ENCODE measurements at places on chromosomes 3 and 15. TPM values are rescaled to one million over a fixed set of nuclear protein-coding genes. Genes with fewer than 3 reads are reported as not detected.

BMF gene
- total RNA-seq: 10.3 TPM

GABRB3 gene
- 0.19 TPM for total RNA-seq

STAC gene
- total RNA-seq: not detected

GOLGA6L22 gene
- total RNA-seq: not detected

CACNA2D3 gene
- total RNA-seq: not detected

GOLGA8A gene
- total RNA-seq: 38.7 TPM

KNL1 gene
- total RNA-seq: 32.7 TPM

SEC22C gene
- 45.9 TPM for total RNA-seq

GPR62 gene
- total RNA-seq: not detected

MAGEL2 gene
- not detected for total RNA-seq

MEGF11 gene
- 0.05 TPM for total RNA-seq

NIT2 gene
- total RNA-seq: 69.1 TPM

RTP1 gene
- not detected for total RNA-seq

FAM174B gene
- total RNA-seq: 5.5 TPM

RBPMS2 gene
- total RNA-seq: not detected

SCN11A gene
- 0.05 TPM for total RNA-seq

ANKRD63 gene
- total RNA-seq: not detected

TFG gene
- 45.6 TPM for total RNA-seq

ZNF860 gene
- total RNA-seq: 0.07 TPM

B3GNT5 gene
- 18.8 TPM for total RNA-seq

ATG7 gene
- total RNA-seq: 25.9 TPM

PP2D1 gene
- total RNA-seq: not detected

CADPS gene
- not detected for total RNA-seq

TMEM207 gene
- total RNA-seq: not detected

CPNE9 gene
- not detected for total RNA-seq

PLA1A gene
- total RNA-seq: not detected

TXNRD3 gene
- total RNA-seq: 3.1 TPM

OR5K2 gene
- not detected for total RNA-seq

PAQR9 gene
- total RNA-seq: not detected

CFAP20DC gene
- total RNA-seq: 2.7 TPM

WDR48 gene
- total RNA-seq: 32.3 TPM

CYP19A1 gene
- not detected for total RNA-seq

NUDT16 gene
- 4.9 TPM for total RNA-seq

CHRNA7 gene
- total RNA-seq: not detected

LRRC3B gene
- not detected for total RNA-seq

RFT1 gene
- 31.7 TPM for total RNA-seq

ADPRH gene
- 3.1 TPM for total RNA-seq

SPTSSB gene
- not detected for total RNA-seq

PSTPIP1 gene
- 94.2 TPM for total RNA-seq

TWF2 gene
- total RNA-seq: 89.1 TPM

SEMA3B gene
- total RNA-seq: 0.37 TPM

KBTBD8 gene
- total RNA-seq: 7.4 TPM

ADAMTSL3 gene
- total RNA-seq: not detected

CD47 gene
- 63.7 TPM for total RNA-seq

FGF7 gene
- total RNA-seq: not detected
